ENCODE measurements at places on chromosomes 2 and 18.

GRCh38 chr2:167293172-167293781, 405.0 kb downstream of the XIRP2 start:
- no peak for DNase-seq

DNA sequence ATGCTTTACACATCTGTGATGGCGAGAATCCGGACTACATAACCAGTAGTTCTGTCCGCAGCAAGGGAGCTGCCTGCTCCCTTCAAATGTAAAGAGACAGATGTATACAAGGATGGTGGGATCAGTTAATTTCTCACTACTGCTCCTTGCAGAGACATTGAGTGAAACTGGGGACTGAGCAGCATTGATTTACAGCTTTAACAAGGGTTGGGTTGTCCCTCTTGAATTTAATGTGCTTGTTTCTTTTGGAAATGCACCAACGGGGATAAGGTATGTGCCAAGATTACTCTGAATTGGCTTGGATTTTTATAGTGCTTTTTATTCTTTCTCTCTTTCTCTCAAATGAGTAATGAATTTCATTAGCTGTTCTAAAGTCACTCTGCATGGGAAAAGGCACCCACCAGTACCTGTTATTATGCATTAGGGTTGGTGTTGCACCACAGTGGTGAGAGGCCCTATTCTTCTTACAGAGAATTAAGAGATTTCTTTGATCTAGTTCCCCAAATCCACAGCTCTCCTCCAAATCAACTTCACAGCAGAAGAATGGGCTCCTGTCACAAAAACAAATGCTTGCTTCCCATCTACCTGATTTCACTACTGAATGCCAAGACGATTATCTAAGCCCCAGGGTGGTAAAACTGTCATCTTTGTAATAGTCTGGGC, 107.6 kb downstream of the DOCK10 start:
- no peak for DNase-seq

- DNase-seq = no peak
These were observed 51.0 kb upstream of the TTC39C start for GRCh38 chr18:23963443-23964165.

GRCh38 chr2:38572167-38572566, 30.6 kb downstream of the HNRNPLL start:
- DNase-seq = no peak

- DNase-seq = no peak
These were observed 26.7 kb upstream of the BIRC6 start for GRCh38 chr2:32330136-32330535.

DNA sequence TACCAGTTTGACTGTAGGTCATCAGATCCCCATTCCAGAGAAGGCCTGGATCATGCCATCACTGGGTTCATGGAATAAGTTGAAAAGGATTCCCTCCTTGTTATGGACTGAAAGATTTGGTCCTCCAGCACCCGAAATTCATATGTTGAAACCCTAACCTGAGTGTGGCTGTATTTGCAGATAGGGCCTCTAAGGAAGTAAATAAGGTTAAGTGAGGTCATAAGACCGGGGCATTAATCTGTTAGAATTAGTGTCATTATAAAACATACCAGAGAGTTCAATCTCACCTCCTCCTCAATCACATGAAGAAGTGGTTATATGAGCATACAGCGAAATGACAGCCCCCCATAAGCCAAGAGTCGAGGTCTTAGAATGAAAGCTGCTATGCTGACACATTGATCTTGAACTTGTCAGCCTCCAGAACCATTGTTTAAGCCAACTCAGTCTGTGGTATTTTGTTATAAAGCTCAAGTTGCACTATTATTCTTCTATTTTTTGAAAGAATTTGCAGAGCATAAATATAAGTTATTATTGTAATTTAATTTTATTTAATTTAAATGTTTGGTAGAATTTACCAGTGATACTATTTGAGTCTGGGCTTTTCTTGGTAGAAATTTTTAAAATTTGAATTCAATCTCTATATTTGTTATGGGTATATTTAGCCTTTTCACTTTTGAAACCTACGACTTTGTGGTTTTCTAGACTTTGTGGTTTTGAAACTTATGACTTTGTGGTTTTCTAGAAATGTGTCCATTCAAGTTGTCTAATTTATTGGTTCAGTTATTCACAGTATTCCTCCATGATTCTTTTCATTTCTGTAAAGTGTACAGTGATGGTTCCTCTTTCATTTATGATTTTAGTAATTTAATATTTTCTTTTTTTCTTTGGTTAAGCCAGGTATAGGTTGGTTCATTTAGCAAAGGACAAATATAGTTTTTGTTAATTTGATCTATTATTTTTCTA, 1206.7 kb upstream of the CDH2 start:
- DNase-seq = no peak

DNA sequence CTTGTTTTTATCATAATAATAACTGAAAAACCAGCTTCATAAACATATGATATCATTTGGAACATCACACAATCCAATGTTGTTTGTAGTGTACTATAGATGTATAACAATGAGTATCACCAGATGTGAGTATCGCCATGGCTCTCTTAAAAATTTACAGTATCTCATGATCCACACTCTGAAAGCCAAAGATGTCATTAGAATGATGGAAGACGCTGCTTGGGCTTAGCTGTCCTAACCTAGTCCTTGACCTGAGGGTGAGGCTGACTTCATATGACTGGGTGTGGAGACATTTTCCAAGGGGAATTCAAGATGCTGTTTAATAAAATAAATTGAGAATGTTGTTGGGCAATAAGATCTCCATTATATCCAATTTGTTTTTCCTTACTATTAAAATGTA, 242.6 kb downstream of the RIT2 start:
- DNase-seq = no peak

- no peak for DNase-seq
These were observed 57.2 kb downstream of the LRRTM1 start for GRCh38 chr2:80247339-80247738.

DNA sequence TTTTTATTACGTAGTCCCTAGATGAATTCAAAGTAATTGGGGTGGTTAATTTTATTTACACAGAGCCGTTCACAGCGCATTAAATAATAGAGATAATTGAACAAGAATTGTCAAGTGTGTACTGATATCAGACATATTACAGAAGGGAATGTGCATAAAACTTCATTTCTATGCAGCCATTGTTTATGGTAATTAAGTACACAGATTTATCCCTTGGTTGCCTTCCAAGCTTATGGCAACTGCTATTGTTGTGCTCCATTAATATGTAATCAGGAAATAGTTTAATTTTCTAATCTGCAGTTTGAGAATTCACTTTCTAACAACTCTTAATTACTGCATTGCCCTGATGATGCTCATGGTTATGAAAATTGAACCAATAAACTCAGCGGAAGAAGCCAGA, 47.3 kb upstream of the OTX1 start:
- no peak for DNase-seq

- DNase-seq = no peak
These were observed 15.2 kb downstream of the GALNT3 start for GRCh38 chr2:165778653-165779451.

- no peak for DNase-seq
These were observed 774.6 kb upstream of the FAM98A start for GRCh38 chr2:34373586-34374233.

- DNase-seq = no peak
These were observed 3.7 kb downstream of the FTCDNL1 start for GRCh38 chr2:199847181-199847864.

GRCh38 chr18:72605376-72605775, 61.2 kb upstream of the CBLN2 start:
- DNase-seq = no peak

DNA sequence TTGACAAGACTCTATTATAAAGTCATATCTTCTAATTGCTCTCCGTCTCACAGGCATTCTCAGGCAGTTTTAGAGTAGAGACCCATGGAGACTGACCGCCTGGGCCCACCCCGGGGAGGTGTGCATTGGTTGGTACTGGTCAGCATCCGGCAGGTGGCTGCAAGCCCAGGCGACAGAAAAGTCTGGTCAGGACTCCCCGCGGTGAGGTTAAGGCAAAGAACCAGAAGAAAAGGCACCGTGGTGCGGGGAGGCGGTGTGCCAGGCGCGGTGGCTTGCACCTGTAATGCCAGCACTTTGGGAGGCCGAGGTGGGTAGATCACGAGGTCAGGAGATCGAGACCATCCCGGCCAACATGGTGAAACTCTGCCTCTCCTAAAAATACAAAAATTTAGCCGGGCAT, 32.5 kb downstream of the AMER3 start:
- no peak for DNase-seq

DNA sequence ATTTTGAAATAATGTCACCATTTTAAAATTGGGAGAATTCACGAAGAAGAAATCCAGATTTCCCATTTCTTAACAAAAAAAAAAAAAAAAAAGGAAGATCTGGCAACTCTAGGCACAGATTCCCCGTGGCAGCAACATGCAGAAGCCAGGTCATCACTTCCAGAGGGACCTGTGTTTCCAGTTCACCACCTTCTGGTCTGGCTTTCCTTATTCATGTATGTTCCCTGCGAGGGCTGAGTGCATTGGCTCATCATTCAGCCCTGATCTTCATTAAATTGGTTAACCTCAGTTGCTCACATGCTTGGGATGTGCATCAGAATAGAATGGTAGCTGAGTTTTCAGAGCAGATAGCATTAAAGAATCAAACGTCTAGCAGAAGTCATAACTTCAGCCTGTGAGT, 25.0 kb upstream of the MAP3K20 start:
- DNase-seq = no peak

GRCh38 chr2:8802741-8803140, 34.7 kb downstream of the KIDINS220 start:
- no peak for DNase-seq

- no peak for DNase-seq
These were observed 62.7 kb downstream of the COA5 start for GRCh38 chr2:98545591-98545990.

- DNase-seq = no peak
These were observed 403.9 kb upstream of the FANCL start for GRCh38 chr2:58645017-58645416.

DNA sequence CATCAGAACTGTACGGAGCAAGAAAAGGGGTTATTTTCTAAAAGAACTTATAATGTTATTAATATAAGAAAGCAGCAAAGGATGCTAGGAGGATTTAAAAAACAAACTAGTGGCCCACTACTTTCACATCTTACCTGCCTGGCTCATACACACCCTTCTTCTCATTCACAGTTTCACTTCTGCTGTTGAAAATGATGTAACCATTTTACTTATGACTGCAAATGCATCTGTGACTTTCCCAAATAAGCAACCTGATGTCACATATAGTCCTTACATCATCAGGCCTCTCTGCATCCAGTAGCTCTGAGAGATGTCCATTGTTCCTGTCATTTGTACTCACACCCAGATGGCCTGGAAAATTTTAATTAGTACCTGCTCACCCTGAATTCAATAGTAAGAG, 101.8 kb upstream of the MYO3B start:
- DNase-seq = no peak

GRCh38 chr2:37665604-37666362, 5.7 kb downstream of the CDC42EP3 start:
- DNase-seq = no peak

GRCh38 chr2:138274421-138275291, 226.9 kb upstream of the SPOPL start:
- DNase-seq = peak; percentile 64

DNA sequence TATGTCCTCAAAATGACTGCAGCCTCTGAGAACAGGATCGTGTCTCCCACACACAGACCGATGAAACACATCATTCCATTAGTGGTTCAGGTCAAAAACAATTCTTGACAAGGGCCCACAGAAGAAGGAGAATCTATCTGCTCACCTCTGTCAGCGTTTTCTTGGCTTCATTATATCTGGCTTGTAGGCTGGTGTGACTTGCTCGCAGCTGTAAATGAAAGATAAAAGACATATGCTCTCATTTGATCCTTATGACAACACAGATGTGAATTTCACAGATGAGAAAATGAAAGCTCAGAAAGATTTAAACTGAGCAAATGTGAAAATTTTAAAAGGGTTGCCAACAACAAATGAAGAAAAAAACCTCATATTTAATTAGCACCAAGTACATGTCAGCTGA, 61.6 kb downstream of the CCDC93 start:
- DNase-seq = no peak

GRCh38 chr2:162370931-162371330, 27.0 kb downstream of the GCA start:
- no peak for DNase-seq

DNA sequence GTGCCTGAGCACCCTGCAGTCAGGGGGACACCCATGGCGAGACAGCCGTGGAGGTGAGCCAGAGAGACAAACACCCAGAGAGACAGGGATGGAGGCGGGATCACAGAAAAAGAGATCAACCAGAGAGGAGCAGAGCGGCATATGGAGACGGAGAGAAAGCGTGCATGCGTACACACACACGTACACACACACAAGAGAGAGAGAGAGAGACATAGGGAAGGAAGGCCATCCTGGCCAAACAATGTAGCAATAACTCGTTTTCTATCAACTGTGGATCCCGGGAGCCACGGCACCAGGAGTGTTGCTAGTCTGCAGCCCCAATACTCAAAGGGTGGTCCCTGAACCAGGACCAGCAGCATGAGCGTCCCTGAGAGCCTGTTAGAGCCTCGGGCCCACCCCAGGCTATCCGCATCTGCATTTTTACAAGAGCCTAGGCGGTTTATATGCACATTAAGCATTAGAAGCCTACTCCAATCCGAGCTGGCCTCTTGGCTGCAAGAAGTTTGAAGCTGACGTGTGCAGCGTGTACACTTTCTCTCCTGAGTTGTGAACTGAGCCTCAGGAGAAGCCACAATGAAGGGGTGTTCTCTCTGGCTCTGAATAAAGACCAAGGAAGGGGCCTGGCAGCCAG, 50.1 kb upstream of the MYCN start:
- no peak for DNase-seq

- no peak for DNase-seq
These were observed 184.8 kb downstream of the SEPTIN10 start for GRCh38 chr2:109428841-109429566.

GRCh38 chr18:56386856-56387255, 251.5 kb downstream of the TXNL1 start:
- DNase-seq = no peak

DNA sequence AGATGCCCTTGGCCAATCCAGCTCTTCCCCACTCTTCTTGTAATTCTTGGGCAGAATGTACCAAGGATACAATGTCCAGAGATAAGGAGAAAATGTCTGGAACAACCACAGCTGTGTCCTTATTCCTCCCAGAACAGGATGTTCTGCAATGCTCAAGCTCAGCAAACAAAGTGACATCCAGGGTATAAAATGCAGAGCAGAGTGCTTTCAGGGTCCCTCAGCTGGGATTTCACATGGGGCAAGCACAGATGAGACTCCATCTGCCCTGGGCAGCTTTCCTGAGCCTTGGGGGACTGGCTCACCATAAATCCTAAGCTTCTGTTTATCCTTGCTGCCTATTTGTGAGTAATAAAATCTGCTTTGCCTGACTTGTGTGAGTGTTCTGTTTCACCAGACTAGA, 127.4 kb downstream of the VAPA start:
- no peak for DNase-seq

DNA sequence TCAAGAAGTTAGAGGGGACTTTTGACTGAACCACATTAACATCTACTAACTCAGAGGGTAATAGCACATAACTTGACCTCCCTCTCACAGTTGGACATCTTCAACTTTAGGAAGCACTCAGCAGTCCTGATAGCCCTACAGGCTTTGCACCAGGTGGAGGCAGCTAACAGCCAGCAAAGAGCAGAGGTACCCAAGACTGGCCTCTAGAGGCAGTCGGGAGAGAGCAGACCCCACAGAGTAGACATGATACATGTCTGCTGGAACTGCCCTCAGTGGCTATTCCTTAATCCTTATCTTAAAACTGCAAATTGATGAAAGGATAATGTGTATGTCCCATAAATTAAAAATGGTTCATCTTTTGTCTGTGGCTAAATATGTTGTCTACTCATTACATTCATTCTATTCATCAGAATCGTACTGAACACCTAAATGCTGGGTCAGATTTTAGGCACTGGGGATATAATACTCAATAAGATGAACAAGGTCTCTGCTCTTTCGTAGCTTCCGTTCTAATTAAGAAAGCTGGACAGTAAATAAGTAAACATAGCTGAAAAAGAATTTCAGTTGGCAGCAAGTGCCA, 49.8 kb downstream of the CAB39 start:
- no peak for DNase-seq

All from LoVo (cell line).